ENCODE measurements at places on chromosomes 6 and 20.

DNA sequence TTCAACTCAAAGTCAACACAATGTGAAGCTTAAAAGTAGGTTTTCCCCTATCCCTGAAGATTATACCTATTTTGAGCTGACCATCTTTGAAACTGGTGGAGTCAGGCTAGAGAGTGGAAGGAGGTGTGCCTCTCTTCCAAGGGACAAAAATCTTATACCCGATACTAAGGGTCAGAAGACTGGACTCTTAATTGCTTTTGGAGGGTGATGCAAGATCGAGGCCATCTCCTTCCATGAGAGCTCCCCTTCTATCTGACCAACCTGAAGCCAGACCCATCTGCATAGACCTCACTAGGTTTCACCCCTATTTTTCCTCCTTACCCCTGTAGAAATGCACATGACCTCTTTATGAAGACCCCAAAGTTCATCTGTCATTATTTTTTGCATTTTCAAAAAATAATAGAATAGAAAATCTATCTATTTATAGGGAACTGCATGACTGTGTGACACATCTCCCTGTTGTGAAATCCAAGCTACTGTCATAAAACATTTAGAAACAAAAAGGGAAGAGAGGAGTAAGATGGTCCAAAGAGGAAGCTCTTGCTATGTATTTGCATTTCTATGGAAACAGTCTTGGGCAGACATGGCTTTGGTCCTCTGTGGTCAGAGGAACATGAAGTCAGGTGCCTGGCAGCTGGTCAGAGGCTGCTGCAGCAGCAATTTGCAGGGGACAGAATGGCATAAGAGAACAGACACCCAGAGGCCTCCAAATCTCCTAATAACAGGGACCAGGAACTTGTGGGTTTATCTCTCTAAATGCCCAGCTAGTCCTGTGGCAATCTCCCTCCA, 349.2 kb downstream of the MAFB start:
- DNase-seq = no peak

DNA sequence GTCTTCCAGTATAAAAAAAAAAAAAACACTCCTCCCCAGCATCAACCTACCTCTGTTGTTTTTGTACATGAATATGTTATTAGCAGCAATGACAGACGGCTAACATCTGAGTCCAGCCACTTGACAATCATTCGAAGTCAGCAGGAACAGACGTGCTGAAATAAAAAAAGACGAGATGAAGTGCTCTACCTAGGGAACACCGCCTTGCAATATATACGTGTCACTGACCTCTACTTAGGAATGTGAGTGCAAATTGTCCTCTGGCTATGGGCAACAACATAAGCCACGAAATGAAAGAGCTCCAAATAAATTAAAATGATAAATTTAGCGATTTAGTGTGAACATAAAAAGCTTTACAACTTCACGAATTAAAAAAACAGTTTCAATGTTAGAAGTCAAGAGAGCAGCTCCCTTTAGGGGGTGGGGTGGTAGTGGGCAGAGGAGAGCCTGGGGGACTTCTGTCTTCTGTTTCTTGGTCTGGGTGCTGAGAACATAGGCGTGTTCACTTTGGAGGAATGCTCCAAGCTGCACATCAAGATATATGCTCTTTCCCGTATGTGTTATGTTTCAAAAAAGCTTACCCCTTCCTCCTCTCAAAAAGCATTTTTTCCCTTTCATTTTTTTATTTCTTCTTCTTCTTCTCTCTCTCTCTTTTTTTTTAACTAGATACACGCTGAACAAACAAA, 23.3 kb downstream of the EDN1 start:
- no peak for DNase-seq

- DNase-seq = no peak
These were observed 250.9 kb upstream of the PDE10A start for GRCh38 chr6:165913676-165914570.

DNA sequence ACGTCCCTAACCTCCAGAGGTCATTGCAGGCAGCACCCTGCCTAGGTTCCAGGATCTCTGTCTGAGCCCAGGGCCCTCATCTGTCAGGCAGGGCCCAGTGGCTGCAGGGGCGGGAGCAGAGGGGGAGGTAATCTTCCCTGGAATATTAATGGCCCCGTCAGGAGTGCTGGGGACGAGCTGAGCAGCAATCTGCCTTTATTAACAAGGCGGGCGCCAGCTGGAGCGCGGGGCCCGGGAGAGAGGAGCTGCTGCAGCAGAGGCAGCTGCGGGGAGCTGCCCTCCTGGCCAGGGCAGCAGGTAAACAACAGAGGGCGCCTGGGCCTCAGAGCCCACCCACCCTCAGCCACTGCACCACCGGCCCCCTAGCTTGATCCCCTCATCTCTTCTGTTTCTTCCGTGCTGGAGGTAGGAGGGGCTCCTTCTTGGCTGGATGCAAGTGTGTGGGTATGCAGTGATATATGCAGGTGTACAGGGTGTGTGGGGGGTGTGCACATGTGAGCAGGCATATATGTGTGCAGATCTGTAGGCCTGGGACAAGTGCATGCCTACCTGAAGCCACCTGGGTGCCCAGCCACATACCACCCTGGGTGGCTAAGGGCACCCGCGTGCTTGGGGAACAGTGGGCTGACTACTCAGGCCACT, 131.8 kb upstream of the MLN start:
- DNase-seq = no peak

GRCh38 chr6:122130518-122130917, 268.9 kb upstream of the HSF2 start:
- DNase-seq = no peak

DNA sequence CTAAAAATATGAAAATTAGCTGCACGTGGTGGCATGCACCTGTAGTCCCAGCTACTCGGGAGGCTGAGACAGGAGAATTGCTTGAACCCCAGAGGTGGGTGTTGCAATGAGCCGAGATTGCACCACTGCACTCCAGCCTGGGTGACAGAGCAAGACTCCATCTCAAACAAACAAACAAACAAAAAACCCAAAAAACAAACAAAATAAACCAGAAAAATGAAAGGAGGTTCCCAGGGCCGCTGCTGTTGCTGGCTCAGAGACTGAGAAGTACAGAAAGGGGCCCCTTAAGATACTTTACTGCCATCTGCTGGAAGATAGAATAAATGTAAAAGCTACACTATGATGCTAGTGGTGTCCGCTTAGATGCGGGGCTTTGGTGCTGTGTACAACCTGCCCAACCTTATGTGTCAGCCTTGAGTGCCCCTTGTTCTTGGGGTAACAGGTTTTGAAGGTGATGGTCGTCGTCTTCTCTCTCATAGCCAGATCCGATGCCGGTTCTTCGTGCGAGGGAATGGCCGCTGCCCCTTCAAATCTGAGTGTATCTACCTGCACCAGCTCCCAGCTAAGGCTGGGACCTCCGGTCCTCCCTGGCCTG, 2.8 kb upstream of the FANCE start:
- DNase-seq = no peak

DNA sequence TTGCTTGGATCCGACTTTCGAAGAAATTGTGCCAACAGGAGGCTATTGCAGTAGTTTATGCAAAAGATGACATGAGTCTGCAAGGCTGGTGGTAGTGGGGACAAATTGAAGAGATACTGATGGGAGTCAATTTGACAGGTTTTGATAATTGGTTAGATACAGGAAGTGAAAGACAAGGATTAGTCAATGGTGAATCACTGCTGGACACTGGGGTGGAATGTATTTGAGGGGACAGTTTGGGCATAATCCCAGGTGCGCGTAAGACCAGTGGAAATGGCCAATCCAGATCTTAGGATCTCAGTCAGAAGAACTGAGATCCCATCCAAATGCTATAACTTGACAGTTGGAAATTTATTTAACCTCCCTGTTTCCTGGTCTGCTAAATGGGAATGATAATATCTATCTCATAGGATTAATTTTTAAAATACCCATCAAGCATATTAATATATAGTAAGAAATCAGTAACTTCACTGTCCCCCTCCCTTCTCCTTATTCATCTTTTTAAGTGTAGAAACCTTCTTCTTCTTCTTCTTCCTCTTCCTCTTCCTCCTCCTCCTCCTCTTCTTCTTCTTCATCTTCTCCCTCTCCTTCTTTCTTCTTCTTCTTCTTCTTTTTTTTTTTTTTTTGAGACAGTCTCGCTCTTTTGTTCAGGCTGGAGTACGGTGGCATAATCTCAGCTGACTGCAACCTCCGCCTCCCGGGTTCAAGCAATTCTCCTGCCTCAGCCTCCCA, 30.9 kb upstream of the ERVFRD-1 start:
- DNase-seq = no peak

GRCh38 chr6:127273499-127273898, 6.8 kb downstream of the RNF146 start:
- DNase-seq = no peak

Measured in stimulated activated CD8-positive, alpha-beta memory T cell treated with anti-CD3 and anti-CD28 coated beads, Interleukin-4, amount 100 ng/mL, for 4 hours (primary cell).